ENCODE measurements at places on chromosomes 3 and 15.

GRCh38 chr15:62390791-62391640 is 225.9 kb upstream of the C2CD4B start:
- DNase-seq, result peak; percentile 57

DNA sequence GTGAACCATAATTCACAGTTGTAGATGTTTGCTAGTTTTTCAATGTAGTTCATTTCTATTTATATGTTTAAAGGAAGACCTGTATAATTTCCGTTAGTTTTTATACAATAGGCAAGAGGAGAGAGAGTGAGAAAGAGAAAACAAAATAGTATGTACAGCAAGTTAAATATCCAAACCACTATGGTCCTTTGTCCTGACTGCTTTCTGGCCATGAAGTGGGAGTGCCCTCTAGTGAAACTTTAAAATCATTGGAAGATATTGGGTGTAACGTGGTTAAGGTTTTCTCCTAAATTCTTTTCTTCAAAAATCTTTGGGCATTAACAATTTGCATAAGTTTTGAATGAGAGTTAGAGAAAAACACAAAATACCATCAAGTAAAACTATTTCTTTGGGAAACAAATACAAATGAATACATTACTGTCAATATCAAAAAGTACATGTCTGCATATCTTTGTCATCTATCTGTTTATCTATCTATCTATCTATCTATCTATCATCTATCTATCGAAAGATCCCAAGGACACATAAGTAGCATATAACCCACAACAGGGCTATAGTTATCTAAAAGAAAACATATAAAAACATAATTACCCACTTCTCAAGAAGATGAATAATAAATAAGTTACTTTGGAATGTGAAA is 534.6 kb upstream of the ATP11B start:
- peak; percentile 32 for DNase-seq

DNA sequence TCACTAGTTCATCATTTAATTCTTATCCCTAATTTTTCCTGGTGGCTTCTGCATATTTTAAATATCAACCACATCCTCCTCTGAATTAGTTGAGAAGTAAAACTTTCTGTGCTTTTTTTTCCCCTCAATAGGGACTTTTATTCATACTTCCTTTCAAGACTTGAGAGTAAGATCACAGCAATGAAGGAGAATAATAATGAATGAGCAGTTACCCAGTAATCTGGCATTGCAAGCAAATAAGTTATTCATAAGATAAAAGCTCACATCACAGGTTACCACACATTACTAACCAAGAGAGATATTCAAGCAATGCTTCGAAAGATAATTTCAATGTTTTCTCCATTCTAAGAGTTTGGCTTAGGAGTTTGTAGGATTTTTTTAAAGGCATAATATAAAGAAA is 50.3 kb downstream of the BTLA start:
- DNase-seq, result no peak

GRCh38 chr3:48065035-48065434 is 48.8 kb upstream of the MAP4 start:
- DNase-seq, result no peak

GRCh38 chr3:190166948-190167347 is 46.3 kb upstream of the P3H2 start:
- DNase-seq, result no peak

DNA sequence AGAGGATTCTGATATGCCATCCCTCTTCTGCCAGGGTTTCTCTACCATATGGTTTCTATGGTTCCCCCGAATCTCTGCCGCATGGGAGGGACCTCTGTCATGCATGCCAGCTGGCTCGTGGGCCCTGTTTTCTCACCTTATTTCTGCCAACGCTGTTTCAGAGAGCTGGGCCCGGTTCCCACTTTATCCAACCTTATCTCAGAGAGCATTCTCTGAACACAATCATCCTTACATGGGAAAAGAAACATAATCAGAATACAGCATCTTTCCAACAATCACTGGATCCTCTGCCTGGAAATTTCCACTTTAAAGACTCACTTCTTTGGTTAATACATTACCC is 234.5 kb upstream of the ZBTB20 start:
- no peak for DNase-seq

DNA sequence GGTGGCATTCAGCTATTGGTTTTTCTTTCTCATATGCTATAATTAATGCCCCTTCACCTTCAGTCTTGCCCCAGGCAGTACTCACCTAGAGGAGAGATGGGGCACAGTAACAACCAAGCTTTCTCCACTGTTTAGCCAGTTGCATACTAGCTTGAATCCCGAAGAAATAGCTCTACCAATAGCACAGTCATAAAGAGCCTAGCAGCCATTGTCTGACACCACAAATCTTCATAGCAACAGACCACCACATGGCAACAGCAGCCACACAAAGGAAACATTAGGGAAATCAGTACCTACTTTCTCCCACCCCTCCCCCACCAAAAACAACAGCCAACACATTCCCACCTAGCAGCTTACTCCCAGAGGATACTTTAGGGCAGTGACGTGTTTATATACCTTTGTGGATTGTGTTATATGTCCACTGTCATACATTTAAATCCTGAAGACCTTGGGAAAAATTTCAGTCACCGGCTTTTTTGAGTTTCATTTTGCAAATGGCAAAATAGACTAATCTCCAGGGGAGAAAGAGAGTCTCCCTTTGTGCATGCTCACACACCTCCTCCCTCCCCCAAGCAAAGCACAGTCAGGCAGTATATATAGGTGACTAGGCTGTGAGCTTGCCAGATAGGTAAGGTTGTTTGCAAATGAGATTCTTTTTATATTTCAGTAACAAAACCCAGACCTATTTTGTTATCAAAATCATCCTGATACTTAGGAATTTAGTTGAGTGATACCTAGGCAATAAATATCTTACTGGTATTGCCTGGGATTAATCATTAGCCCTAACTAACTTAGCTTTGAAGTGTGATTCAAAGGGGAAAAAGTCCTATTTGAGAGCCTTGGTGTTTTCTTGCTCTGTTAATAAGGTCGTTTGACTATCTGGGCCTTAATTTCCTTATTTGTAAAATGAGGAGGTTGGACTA is 140.6 kb downstream of the RBPMS2 start:
- DNase-seq, result no peak

DNA sequence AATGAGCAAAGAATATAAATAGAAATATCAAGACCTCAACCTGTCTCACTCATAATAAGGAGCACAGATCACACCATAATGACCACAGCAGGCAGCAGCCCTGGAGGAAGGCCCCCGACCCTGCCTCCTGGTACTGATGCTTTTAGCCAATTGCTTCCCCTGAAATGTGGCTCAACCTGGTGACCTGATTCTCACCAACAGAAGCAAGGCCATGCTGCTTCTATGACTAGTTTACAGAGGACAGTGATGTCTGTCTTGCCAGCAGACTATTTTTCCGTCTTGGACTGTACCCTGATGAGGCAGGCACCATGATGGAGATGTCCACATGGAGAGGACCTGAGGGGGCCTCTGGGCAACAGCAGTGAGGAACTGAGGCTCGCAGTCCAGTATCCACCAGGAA is 18.0 kb downstream of the SLC41A3 start:
- DNase-seq, result no peak

DNA sequence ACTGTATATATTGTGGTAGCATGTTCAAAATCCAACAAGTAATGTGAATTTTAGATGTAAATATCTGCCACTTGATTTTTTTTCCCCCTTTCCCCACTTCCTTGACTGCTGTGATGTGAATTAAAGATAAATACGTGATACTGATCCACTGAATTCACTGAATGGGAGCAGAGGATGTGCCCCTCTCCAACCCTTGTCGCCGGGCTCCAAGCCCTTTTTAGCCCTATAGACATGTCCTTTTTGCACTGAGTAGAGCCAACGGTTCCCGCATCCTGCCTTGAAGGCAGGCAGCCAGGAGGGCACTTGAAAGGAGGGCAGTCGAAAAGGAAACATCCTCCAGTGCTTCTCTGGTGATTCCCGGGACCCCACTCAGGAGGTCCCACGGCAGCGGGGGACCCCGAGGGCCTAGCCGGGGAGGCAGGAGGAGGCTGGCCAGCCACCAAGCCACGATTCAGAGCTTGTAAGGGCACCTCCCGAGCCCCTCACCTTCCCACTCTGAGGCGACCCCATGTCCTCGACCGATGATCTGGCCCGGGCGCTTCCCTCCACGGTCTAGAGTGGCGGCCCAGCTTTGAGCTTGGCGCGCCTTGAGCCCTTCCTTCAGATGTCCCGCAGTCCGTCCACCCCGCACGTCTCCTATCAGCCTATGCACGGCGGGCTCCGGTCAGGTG is 901 bp upstream of the MANF start:
- DNase-seq, result peak; percentile 60

- DNase-seq, result no peak
Observed at GRCh38 chr3:158571969-158572765, 1.2 kb downstream of the MLF1 start.

GRCh38 chr3:36459177-36459576 is 78.9 kb downstream of the STAC start:
- no peak for DNase-seq

- DNase-seq, result peak; percentile 80
Observed at GRCh38 chr3:44058022-44058867, 183.4 kb upstream of the TOPAZ1 start.

DNA sequence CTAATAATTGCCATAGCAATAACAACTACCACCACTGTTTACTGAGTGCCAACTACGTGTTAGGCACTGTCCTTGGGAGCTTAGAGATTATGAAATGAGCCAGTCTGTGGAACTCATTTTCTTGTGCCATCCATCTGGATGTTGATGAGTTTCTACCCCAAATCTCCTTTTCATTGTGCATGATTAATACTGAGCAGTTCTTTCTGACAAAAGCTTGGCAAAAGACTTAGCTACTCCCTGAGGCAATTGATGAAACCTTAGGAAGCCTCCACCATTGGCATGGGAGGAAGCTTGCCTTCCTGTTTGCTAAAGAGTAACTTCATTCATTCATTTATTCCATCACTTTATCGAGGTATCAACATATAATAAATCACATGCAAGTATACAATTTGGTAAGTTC is 39.8 kb downstream of the PRICKLE2 start:
- no peak for DNase-seq

- DNase-seq, result no peak
Observed at GRCh38 chr3:150391161-150391560, 16.9 kb upstream of the TSC22D2 start.

- peak; percentile 50 for DNase-seq
Observed at GRCh38 chr15:89167267-89168176, 53.9 kb downstream of the RLBP1 start.

DNA sequence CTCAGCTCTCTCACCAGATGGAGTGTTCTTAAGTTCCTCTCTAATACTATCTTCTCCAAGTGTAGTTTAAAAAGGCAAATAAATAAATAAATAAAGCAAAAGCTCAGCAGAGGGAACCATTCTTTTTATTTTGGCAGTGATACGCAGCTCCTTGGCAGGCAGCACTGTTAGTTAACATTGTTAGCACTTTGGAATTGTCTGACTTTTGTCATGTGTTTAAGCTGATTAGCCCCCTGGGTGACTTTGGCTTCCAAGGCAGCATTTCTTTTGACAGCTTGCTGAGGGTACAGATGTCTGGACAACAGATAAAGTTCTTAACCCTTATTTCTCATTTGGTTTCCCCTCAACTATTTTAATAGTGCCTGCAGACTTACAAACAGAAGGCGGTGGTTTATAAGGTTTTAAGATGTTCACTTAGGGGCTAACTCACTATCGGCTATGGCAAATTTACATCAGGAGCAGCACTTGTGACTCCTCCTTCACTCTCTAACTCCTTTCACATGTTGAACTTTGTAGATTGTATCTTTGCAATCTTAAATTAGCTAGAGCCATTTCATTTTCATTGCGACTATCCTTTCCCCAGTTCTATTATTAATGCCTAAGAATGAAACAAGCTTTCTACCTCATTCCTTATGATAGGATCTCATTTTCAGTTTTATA is 213.4 kb downstream of the ZBBX start:
- no peak for DNase-seq

DNA sequence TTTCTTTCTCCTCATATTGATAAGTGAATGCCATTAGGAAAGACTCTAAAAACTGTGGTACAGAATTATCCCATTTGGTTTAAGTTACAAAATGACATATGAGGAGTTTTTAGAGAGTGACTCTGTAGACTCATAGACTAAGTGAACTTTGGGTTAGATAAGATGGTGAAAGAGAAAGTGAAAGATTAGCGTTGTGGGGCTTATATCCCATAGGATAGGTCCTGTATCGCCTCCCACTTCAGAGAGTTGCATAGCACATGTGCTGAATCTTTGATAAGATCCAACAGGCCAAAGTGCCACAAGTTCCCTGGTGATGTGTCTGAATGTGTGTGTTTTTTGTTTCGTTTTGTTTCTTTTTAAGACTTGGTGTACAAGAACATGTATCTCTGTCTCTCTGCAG is 666.9 kb downstream of the MECOM start:
- DNase-seq, result no peak

GRCh38 chr3:108471426-108471825 is 39.0 kb downstream of the MYH15 start:
- DNase-seq, result no peak

Measured in GM13976 (cell line).